ENCODE measurements at places on chromosomes 1 and 21. TPM values are rescaled to one million over a fixed set of nuclear protein-coding genes. Genes with fewer than 3 reads are reported as not detected.

CDK11A gene
- 13.6 TPM for total RNA-seq

DNA sequence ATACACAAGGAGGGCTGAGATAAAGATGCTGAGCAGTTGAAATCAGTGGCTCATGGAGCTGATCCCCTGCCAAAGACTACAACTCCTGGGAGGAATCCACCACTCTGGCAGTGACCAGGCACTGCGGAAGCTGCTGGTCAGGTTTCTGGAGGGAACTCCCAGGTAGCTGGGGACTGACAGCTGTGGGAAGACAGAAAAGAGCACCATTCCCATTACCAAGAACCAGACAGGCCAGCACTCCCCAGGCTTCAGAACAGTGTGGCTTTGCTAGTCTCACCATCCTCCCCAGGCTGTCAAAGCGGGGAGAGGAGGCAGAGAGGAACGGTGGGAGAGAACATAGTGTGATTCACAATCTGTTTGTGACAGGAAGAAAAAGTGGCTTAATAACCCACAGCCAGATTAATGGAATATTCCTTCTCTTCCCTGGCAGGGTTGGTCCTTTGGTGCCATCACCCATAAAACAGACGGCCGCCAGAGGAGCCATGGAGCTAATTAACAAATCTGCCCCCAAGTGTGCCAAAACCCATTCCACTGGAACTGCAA is 92.1 kb downstream of the MAB21L3 start:
- DNase-seq = no peak

DNA sequence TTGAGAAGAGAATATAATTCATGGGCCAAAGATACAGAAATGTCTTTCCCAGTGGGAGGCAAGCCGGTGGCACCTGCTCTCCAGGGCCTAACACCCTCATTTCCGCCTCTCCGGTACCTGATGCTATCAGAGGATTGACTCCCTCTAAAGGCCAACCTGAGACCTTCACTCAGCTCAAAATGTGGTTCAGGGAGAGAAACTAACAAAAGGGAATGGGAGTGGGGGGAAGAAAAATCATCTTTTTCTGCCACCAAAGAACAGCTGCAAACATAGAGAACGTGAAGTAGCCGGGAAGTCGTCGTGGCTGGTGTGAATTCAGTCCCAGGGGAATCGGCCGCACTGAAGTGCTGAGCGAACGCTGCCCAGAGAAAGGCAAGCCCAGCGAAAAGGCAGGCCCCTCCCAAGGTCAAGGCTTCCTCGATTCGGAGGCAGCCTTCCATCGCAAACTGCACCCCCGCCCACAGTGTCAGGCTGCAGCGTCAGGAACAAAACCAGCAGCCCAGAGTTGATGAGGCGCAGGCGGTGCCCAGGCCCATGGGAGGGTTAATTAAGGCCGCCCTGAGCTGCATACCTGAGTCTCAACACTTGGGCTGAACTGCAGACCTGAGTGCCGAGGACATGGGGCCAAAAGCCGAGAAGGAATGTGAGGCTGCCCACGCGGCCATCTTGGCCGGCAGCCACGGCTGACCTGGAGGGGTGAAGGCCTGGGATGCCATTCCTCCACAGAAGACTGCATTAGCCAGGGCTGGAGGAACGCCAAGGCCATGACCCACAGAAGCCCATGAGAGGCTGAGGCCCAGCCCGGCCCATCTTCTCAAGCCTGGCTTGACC is 160.2 kb downstream of the PSMG1 start:
- peak; percentile 68 for DNase-seq

DNA sequence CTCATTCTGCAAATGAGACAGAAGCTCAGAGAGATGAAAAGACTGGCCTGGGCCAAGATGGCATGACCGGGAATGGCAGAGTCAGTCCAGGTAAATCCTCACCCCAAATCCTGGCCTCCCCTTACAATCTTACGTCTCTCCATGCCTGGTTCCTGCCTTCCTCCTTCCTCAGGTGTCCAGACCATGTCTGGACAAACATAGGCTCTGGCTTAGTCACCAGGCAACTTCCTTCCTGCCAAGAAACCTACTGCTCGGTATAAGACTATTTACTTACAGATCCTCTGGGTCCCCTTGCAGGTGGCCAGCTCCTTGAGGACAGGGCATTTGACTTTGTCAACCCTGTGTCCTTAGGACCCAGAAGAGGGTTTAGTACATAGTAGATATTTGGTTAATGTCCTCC is 69.4 kb upstream of the ROR1 start:
- DNase-seq = no peak

ASAP3 gene
- 16.7 TPM for total RNA-seq
